ENCODE measurements at places on chromosomes 7 and 10.

DNA sequence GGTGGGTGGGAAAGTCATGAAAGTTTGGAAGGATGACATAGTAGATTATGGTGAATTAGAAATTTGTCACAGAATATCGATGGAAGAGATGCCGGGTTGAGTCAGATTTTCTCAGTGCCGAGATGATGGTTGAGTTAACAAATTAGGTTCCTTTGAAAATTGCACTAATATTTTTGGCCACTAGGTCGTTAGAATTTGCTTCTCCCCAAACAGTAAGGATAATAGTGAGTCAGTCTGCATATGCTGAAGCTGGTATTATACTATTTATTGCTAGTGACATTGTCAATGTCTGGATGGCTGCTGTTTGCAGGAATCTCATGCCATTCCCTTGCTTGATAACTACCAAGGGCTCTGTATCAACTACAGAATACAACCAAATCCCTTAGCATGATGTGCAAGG is 37.7 kb upstream of the MINDY3 start:
- no peak for DNase-seq

GRCh38 chr10:31926160-31926559 is 2.5 kb downstream of the ARHGAP12 start:
- DNase-seq: no peak

GRCh38 chr10:117543225-117544003 is 868 bp downstream of the EMX2 start:
- DNase-seq: no peak

DNA sequence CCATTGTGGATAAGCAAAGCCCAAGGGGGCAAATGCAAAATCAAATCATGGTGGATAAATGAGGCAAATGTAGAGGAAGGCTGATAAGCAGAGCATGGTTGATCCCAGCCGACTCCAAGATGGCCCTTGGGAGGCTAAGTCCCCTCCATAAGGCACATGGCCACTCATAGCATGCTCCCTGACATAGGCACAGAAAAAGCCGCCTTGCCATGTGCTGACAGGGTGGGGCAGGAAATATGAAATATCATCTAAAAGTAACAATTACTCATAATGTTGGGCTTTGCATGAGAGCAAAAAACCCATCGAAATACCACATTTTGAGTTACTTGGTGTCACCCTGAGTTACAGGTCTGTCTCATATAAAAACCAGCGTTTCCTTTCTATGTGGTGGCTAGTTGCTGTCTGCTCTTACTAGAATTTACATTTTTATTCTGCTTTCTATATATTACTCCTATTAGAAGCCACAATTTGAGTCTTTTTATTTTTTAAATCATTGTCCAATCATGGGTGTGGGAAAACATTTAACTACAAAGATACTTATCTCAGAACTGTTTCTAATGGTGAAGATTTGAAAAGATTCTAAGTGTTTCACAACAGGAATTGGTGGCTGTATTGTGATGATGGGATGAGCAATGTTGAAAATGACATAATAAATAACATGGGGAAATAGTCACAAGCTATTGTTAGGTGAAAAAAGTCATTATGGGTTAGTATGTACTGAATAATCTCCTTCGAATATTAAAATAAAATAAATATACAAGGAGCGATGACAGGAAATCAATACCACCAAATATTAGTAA is 102.7 kb downstream of the CUBN start:
- DNase-seq: no peak

DNA sequence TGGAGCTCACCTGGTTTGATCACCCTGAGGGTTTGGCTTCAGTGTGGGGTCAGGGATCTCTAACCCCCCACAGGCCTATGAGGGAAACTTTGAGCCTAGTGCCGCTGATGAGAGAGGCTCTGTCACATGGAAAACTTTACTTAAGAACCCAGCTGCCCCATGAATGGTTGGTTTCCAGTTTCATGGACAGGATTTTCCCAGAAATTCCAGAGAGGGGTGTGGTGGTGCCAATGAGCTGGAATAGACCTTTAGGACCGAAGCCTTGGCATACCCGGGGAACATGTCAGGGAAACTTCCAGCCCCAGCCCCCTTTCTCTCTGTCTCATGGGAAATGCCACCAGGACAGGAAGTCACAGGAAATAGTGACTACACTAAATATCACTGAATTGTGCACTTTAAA is 36.9 kb downstream of the AKR1B1 start:
- DNase-seq: no peak

DNA sequence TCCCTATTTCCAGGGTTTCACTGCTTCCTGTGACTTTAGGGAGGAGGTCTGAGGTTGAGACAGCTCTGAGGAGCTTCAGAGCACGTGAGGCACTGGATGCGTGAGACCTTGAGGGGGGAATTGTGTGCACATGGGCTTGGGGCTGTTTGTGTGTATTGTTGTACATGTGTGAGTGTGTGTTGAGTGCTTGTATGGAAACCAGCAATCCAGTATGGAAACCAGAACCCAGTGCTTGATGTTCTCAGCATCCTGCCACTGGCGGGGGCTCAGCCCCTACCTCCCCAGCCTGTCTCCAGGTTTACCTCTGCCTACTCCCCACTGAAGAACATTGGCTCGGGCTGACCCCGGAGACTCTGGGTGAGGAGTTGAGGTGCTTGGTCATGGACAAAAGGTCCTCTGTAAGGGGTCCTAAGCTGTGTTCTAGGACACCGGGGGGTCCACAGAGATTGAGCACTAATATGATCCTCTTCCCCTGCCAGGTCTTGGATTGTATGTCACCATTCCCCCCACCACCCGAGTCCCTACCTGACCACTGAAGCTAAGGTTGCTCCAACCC is 20.8 kb downstream of the SFTPD start:
- peak; percentile 2 for DNase-seq

DNA sequence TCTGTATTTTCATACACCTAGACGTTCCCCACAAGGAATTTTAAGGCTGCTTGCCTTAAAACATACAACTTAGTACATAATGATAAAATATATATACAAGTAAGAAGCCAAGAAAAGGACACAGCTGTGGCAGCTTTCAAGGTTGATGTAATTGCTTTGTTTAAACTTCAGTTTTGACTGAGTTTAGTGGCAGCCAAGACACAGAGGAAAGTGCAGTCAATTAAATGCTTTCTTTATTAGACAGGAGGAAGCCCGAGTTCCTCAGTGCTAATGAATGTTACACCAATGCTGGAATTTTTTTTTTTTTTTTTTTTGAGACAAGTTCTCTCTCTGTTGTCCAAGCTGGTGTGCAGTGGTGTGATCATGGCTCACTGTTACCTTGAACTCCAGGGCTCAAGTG is 11.2 kb upstream of the STK31 start:
- DNase-seq: no peak

GRCh38 chr10:3421537-3422257 is 249.1 kb upstream of the PITRM1 start:
- no peak for DNase-seq

DNA sequence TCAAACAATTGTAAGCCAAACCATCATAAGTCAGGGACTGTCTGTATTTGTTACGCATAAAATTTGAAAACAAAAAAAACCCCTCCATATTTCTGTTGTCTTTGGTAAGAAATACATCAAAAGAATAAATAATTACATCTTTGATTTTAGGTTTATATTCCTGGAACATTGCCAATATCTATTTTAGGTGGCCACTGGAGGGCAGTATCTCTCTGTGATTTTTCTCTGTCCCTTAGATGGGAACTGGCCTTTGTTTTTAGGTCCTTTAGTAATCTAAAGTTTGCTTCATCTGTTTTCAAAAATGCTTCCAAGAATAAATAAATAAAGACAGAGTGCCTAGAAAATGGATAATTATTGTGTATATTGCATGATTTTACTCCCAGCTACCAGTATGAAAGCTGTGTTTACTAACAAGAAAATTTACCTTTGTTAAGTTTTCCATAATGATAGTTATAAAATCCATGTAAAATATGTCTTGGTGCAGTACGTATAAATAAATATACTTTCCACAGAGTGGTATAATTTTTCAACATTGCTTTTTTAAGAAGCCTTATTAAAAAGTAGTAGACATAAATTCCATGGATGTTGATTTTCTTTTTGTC is 64.2 kb downstream of the PHYHIPL start:
- DNase-seq: peak; percentile 12

GRCh38 chr7:51010534-51010933 is 227.8 kb upstream of the GRB10 start:
- DNase-seq: no peak

DNA sequence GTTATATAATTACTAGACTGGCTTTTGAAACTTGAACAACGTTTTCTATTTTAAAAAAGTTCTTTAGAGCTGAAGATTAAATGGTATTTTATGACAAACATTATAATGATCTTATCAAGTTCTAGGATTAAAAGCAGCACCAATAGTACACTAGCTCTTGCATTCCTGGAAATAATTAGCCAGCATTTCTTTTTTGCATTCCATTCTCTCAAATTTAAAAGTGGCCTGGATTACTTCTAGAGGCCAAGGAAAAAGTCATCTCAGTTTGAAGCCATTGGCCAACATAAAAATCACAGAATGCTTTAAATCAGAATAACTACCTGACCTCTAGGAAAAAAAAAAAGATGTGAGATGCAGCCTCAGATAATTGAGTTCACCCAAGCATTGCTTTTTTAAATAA is 1326.4 kb upstream of the SORCS1 start:
- no peak for DNase-seq

- no peak for DNase-seq
Measured at GRCh38 chr10:119734396-119735332, 8.8 kb downstream of the INPP5F start.

GRCh38 chr10:68992636-68993440 is 4.2 kb downstream of the KIFBP start:
- no peak for DNase-seq

- no peak for DNase-seq
Measured at GRCh38 chr10:12559578-12560178, 210.3 kb downstream of the CAMK1D start.

DNA sequence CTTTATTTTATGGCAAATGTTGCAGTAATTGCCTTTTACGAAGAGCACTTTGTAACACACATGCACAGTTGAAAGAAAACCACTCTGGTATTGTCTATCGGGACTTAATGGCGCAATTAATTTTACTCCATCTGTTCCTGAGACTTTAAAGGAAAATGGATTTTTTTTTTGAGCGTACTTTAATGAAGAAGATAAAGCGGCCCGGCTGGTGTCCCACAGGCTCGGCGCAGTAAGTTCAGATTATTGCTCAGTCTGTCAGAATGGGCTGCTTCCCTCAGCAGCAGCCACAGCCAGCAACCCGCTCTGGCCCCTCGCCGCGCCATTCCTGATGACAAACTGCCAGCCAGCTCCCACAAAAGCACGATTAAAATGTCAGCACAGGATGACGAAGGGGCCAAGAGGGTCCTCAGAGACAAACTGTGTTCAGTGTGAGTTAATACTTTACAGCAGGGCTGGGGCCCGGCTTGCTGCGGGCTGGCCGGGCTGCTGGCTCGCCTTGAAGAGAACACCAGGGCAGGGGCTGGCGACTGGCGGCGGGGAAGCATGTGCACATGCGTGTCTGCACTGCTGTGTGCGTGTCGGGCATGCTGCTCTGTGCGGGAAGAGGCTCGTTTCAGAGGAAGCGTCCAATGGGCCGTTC is 501.0 kb upstream of the GALNT17 start:
- no peak for DNase-seq

- DNase-seq: no peak
Measured at GRCh38 chr10:33459602-33460001, 125.1 kb upstream of the NRP1 start.

- DNase-seq: no peak
Measured at GRCh38 chr7:94240902-94241301, 153.8 kb upstream of the COL1A2 start.

- DNase-seq: no peak
Measured at GRCh38 chr7:110685899-110686298, 405.0 kb upstream of the LRRN3 start.

DNA sequence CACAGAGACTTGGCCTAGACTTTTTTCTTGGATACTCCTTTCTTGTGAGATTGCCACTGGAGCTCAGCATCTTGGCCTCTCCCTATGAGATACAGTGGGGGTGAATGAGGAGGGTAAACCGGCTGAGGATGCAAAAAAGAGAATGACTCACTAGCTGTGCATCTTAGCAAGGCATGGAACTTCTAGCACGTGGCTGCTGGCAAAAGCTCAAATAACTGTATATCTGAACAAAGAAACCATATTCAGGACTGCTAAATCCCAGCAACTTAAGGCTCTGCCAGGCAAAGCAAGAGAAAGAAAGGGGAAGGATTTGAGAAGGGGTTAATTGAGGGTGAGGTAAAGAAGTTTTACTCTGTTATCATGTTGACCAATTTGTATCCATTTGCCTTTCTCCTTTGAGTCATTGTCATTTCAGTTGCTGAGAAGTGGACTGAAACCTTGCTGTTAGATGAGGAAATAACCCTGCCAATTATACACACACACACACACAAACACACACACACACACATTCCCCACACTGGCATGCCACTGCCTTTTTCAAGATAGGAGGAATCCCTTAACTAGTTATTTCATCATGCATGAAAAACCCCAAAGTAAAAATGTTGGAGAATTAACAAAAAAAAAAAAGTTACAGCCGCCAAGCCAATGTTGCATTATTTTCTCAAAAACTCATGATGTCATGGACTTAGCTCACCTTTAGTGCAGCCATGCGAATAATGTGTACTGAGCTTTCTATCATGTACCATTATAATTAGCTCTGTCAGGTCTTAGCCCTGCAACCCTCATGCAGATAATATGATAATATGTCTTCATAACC is 997.3 kb downstream of the LRMDA start:
- no peak for DNase-seq

Data from iPS-NIHi11 (cell line).